ENCODE measurements at places on chromosomes 5 and 9.

DNA sequence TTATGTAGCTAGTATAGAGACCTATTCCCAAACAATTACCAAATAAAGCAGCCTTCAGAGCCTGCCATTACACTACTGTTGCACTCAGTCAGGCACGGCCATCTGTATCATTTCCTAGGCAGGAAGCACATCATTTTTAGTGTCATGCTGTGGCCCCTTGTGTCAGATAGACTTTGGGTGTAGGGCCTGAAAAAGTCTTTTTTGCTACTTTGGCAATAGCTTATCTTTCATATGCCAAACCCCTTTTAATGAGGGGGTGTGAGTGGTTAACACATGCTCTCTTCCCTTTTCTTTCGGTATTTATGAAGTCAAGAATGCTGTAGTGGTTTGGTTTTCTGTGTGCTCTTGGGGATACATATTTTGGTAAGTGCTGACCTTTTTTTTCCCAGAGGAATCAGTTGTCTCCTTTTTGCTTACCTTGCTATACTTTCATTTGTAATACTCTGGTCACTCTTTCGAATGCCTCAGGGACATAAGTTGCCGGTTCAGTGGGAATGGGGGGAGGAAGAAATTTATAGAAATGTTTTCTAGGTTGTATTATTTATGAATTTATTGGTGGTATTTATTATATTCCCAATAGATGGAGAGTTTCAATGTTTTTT, 209.8 kb downstream of the CSNK1G3 start:
- DNase-seq = no peak
- no peaks in the 10 kb centered on the region for H3K4me1 ChIP-seq
- no peaks in the 10 kb centered on the region for H3K27me3 ChIP-seq
- no peaks in the 10 kb centered on the region for H3K36me3 ChIP-seq

DNA sequence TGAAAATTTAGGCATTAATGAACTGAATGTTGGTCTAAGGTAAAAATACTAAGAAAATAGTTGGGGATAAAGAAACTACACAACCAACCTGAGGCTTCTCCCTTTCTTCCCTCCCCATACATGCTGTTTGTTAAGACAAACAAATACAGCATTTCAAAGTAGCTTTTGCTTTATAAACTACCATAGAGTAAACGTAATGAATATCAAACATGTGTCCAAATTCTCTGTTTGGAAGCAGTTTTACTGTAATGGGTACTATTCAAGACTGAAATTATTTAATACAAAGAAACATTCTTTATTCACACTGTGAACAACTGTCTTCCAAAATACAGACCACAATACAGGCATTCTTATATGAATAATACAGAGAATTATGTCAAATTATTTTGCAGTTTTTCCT, 52.0 kb downstream of the SLC44A1 start:
- H3K27ac ChIP-seq = peak overlapping the region; percentile 90
- no peaks in the 10 kb centered on the region for H3K36me3 ChIP-seq
- peaks cover 23% of the 10 kb centered on the region for H3K4me1 ChIP-seq

- no peaks in the 10 kb centered on the region for H3K36me3 ChIP-seq
- DNase-seq = peak; percentile 65
- H3K4me1 ChIP-seq = peaks cover 42% of the 10 kb centered on the region
Measured at GRCh38 chr9:120916588-120916987, 10.0 kb downstream of the TRAF1 start.

DNA sequence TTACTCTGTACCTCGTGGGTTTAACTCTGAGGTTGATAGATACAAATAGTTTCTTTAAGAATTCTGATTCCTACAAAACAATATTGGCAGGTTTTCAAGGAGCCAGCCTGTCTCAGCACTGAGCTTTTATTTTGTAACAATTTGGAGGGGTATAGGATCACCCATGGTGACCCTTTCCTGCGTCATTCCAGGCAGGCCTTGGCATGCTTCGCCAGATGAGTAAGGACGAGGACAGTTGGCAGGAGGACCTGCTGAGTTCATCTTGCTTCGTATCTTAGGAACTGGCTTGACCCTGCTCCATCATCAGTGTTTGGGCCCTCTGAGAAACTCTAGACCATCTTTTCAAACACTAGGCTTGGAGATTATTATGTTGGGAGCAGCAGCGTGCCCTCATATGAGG, 17.9 kb downstream of the ZNF462 start:
- no peaks in the 10 kb centered on the region for H3K27me3 ChIP-seq
- H3K4me1 ChIP-seq = peaks cover 41% of the 10 kb centered on the region
- no peak for DNase-seq

DNA sequence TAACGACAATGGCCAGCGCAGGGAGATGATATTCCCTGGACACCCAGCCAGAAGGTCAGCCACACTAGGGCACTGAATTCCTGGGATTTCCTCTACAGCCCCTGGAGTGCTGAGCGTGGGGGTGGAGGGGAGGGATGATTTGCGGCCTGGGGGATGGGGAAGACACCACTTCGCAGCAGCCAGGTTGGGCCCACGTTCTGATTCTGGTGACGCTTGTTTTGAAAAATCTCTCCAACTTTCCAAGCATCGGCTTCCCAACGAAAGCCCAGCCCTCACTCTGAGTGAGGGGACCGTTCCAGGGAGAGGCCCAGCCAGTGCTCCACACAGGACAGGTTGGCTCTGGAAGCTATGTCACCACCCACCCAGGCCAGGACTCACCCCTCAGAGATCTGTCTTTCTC, 5.4 kb downstream of the GFPT2 start:
- no peaks in the 10 kb centered on the region for H3K36me3 ChIP-seq
- H3K4me3 ChIP-seq = no peak overlapping the region
- H3K27me3 ChIP-seq = peaks cover 22% of the 10 kb centered on the region
- no peak for DNase-seq
- no peak overlapping the region for H3K27ac ChIP-seq

- no peak overlapping the region for H3K27ac ChIP-seq
- peaks cover 7% of the 10 kb centered on the region for H3K27me3 ChIP-seq
- H3K36me3 ChIP-seq = no peaks in the 10 kb centered on the region
Measured at GRCh38 chr9:117681888-117682287, 22.3 kb upstream of the TLR4 start.

DNA sequence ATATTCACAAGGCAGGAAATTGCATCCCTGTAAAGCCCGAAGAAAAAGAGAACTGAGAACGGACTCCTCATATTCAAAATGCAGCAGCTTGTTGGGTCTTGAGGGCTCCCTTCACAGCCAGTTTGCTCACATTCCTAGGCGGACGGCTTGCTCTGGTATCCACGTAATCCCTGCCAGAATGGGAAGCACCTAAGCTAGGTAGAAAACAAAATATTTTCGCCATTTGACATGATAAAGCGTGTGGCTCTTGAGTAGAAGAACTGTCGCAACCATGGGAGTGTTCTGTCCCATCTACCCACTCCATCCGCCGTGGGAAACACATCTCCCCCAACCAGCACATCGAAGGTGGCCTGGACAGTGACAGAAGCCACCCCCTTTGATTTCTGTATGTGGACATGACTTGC, 183.1 kb downstream of the GAS1 start:
- H3K27me3 ChIP-seq = no peaks in the 10 kb centered on the region
- H3K4me1 ChIP-seq = no peaks in the 10 kb centered on the region
- DNase-seq = no peak
- H3K36me3 ChIP-seq = no peaks in the 10 kb centered on the region

DNA sequence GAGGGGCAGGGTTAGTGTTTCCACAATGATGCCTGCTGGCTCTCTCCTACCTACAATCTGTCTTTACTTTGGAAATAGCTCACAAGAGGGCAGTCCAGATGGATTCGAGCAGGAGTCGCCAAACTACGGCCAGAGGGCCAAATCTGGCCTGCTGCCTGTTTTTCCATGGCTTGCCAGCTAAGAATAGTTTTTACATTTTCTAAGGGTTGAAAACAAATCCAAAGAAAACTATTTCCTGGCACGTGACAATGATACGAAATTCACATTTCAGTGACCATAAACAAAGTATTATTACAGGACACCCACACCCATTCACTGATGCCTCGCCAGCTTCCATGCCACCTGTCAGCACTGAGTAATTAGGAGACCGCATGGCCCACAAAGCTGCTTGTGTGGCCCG, 162.9 kb upstream of the WWC1 start:
- no peaks in the 10 kb centered on the region for H3K27me3 ChIP-seq
- no peaks in the 10 kb centered on the region for H3K36me3 ChIP-seq
- no peak for DNase-seq
- no peaks in the 10 kb centered on the region for H3K4me1 ChIP-seq
- no peak overlapping the region for H3K27ac ChIP-seq

- H3K27me3 ChIP-seq = no peaks in the 10 kb centered on the region
- DNase-seq = no peak
- H3K4me3 ChIP-seq = no peak overlapping the region
- no peak overlapping the region for H3K27ac ChIP-seq
Measured at GRCh38 chr5:93421468-93421867, 159.6 kb downstream of the NR2F1-AS1 start.

GRCh38 chr5:103541114-103541513, 21.5 kb downstream of the NUDT12 start:
- no peak overlapping the region for H3K27ac ChIP-seq
- no peak overlapping the region for H3K4me3 ChIP-seq
- DNase-seq = no peak
- H3K4me1 ChIP-seq = no peaks in the 10 kb centered on the region
- H3K27me3 ChIP-seq = no peaks in the 10 kb centered on the region

- DNase-seq = no peak
- H3K36me3 ChIP-seq = no peaks in the 10 kb centered on the region
- H3K27me3 ChIP-seq = no peaks in the 10 kb centered on the region
Measured at GRCh38 chr5:14102666-14103065, 40.5 kb upstream of the TRIO start.

GRCh38 chr5:128626536-128627090, 88.6 kb upstream of the FBN2 start:
- H3K27me3 ChIP-seq = no peaks in the 10 kb centered on the region
- H3K4me1 ChIP-seq = no peaks in the 10 kb centered on the region
- no peak overlapping the region for H3K4me3 ChIP-seq
- DNase-seq = no peak

DNA sequence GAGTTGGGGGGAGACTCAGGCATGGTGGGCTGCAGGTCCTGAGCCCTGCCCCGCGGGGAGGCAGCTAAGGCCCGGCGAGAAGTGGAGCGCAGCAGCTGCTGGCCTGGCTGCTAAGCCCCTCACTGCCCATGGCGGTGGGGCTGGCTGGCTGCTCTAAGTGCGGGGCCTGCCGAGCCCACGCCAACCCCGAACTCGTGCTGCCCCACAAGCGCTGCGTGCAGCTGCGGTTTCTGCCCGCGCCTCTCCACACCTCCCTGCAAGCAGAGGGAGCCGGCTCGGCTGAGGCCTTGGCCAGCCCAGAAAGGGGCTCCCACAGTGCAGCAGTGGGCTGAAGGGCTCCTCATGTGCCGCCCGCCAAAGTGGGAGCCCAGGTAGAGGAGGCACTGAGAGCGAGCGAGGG, 1355.1 kb upstream of the WWC1 start:
- H3K36me3 ChIP-seq = no peaks in the 10 kb centered on the region
- no peak overlapping the region for H3K4me3 ChIP-seq
- H3K27me3 ChIP-seq = no peaks in the 10 kb centered on the region

GRCh38 chr9:130616451-130616850, 37.1 kb downstream of the FUBP3 start:
- peaks cover 3% of the 10 kb centered on the region for H3K36me3 ChIP-seq
- no peak for DNase-seq

- H3K27ac ChIP-seq = no peak overlapping the region
- H3K4me3 ChIP-seq = no peak overlapping the region
- H3K27me3 ChIP-seq = no peaks in the 10 kb centered on the region
- H3K4me1 ChIP-seq = peaks cover 4% of the 10 kb centered on the region
- H3K36me3 ChIP-seq = no peaks in the 10 kb centered on the region
Measured at GRCh38 chr5:171483551-171484135, 64.2 kb downstream of the FGF18 start.

- no peak overlapping the region for H3K4me3 ChIP-seq
- H3K27me3 ChIP-seq = no peaks in the 10 kb centered on the region
- DNase-seq = peak; percentile 18
- no peaks in the 10 kb centered on the region for H3K36me3 ChIP-seq
Measured at GRCh38 chr5:68770551-68770950, 323.3 kb upstream of the SLC30A5 start.

DNA sequence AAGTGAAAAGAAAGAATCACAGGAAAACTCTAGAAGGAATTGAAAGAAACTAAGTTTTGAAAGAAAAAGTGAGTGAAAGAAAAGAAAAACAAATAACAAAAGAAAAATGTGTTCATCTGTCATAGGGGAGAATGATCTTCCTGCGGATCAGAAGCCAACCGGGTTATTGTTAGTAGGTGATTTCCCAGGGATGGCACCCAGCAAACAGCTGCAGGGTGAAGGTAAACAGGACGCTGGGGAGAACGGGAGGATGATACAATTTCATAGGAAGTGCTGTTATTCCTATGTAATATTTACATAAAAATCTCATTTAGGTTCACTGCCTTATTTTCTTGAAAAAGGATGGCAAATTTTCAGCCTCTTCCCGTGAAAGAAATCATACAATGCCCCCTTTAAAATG, 72.4 kb upstream of the LHFPL2 start:
- peak overlapping the region; percentile 82 for H3K27ac ChIP-seq
- H3K4me3 ChIP-seq = no peak overlapping the region
- H3K4me1 ChIP-seq = peaks cover 25% of the 10 kb centered on the region

- no peaks in the 10 kb centered on the region for H3K27me3 ChIP-seq
- no peak overlapping the region for H3K27ac ChIP-seq
- DNase-seq = no peak
Measured at GRCh38 chr5:16412556-16412955, 53.0 kb downstream of the ZNF622 start.

DNA sequence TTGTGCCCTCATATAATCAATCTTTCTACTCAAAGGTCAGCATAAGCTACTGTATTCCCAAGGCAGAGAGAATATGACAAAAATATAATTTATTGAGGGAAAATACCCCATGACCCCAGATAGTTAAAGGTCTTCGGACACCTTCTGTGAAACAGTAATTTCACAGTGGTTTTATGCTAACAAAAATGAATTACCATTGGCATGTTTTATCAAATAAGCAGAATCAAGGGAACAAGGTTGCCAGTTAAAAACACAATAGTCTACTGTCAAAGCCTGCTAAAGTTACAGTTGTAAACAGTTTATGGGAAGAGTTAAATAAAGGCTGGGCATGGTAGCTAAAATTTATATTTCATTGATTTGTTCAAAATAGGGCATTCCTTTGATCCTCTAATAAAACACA, 154.3 kb downstream of the GIN1 start:
- H3K4me3 ChIP-seq = no peak overlapping the region
- H3K27ac ChIP-seq = no peak overlapping the region
- H3K27me3 ChIP-seq = no peaks in the 10 kb centered on the region
- H3K4me1 ChIP-seq = no peaks in the 10 kb centered on the region
- DNase-seq = no peak
- H3K36me3 ChIP-seq = no peaks in the 10 kb centered on the region

DNA sequence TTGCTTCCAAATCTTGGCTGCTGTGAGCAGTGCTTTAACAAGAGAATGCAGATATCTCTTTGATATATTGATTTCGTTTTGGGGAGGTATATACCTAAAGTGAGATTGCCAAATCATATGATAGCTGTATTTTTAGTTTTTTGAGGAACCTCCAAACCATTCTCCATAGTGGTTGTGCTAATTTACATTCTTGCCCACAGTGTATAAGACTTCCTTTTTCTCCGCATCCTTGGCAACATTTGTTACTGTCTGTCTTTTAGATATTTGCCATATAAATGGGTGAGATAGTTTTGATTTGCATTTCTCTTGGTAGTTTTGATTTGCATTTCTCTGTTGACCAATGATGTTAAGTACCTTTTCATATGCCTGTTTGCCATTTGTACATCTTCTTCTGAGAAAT, 10.0 kb upstream of the PLK2 start:
- H3K36me3 ChIP-seq = no peaks in the 10 kb centered on the region
- no peaks in the 10 kb centered on the region for H3K27me3 ChIP-seq
- H3K4me1 ChIP-seq = no peaks in the 10 kb centered on the region
- no peak overlapping the region for H3K27ac ChIP-seq

Data from hepatocyte (in vitro differentiated cells).